Occipital lobe (tissue), 3 donors: ENCODE measurements at places on chromosomes 5 and 9. TPM values are rescaled to one million over a fixed set of nuclear protein-coding genes. Genes with fewer than 3 reads are reported as not detected.

The MPDZ gene
- 40.4 TPM for total RNA-seq

DNA sequence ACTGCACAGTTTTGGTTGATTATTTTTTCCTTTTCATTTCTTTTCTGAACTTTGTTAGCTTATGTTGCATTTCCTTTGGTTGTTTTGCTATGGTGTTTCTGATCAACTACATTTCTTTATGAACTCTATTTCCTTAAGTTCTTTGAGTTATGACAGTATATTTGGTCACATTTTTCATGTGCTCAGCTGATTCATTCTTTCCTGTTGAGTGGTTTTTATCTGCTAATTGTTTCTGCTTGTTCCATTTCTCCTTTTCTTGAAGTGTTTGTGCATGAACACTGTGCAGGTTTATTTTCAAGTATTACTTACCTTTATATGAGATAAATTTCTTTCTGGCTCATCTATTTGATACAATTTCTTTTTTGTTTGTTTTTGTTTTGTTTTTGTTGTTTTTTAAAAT lies 50.9 kb upstream of the MACIR start:
- no peak for DNase-seq

DNA sequence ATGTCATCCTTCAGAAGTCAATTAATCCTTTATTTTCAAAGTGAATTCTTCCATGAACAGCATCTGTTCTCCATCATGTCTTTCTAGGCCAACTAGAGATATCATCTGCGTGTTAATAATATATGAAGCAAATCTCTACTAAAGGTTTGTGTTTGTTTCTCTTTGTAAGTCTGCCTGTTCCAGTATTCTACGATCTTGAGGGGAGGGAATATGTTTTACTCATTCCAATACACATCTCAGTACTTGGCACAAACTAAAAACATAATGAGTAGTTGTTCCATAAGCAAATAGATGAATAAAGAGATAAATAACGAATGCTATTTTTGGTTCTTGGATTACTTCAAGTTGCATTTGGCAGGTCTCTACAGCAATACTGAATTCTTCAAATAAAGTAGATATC lies 470.7 kb upstream of the GRIN3A start:
- no peak for DNase-seq

DNA sequence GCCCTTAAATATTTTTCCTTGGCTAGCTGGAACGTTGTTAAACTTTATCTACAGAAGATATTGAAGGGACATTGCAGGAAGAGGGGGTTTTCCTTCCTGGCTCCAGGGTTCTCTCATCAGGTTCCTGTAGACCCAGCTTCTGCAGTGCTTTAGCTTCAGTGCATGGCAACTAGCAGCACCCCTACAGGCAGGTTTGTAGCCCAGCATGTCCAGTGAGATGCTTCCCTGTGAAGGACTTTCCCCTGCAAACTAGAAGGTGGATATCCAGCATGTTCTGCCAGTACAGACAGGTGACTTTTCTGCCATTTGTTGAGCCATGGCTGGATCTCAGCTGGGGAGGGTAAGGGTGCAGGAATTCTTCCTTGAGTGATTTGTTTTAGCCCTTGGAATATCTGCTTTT lies 10.4 kb downstream of the CCL28 start:
- no peak for DNase-seq
